ENCODE measurements at places on chromosomes 12 and 14.
A peak's percentile ranks its signal among the peaks of the same experiment; 100 is the strongest.

GRCh38 chr14:94470311-94470710 is 5.7 kb downstream of the SERPINA9 start:
- DNase-seq: no peak

GRCh38 chr12:112303004-112303403 is 79.2 kb downstream of the HECTD4 start:
- DNase-seq: peak; percentile 11

DNA sequence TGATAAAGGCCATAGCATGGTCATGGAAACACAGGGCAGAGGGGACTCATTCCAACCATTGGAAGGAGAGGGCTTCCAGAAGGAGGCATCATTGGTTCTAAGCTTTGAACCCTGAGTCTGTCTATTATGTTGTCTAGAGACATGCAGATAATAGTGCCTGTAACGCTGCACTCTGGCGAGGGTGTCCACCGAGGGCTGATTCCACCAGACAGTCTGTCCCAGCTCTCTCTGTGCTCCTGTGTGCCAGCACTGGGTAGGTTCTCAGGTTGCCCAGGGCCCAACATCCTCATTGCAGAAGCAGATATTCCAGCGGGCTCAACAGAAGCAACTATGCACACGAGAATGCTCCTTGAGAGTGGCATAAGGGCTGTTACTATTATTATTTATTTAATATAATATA is 18.7 kb upstream of the CLMN start:
- no peak for DNase-seq

GRCh38 chr12:22533155-22533554 is 11.2 kb downstream of the C2CD5 start:
- DNase-seq: no peak

- DNase-seq: no peak
Observed at GRCh38 chr14:64725879-64726584, 21.8 kb downstream of the PLEKHG3 start.

GRCh38 chr14:68503186-68503825 is 289.6 kb downstream of the ZFP36L1 start:
- DNase-seq: no peak

DNA sequence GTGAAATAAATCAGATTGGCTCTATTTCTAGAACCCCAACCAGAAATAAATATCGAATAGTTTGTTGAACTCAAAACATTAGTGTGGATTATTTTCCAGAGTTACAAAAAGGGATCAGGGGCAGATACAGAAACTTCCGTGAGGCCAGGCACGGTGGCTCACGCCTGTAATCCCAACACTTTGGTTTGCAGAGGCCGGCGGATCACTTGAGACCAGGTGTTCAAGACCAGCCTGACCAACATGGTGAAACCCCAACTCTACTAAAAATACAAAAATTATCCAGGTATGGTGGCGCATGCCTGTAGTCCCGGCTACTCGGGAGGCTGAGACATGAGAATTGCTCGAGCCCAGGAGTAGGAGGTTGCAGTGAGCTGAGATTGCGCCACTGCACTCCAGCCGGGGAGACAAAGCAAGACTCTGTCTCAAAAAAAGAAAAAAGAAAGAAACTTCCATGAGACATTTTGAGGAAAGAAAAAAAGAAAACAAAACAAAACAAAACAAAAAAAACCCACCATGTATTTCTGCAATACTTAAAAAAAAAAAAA is 2.1 kb downstream of the FBXO21 start:
- no peak for DNase-seq

Measured in activated T-cell treated with anti-CD3 and anti-CD28 coated beads for 1 hour (primary cell).